ENCODE measurements at places on chromosomes 12 and 14.

DNA sequence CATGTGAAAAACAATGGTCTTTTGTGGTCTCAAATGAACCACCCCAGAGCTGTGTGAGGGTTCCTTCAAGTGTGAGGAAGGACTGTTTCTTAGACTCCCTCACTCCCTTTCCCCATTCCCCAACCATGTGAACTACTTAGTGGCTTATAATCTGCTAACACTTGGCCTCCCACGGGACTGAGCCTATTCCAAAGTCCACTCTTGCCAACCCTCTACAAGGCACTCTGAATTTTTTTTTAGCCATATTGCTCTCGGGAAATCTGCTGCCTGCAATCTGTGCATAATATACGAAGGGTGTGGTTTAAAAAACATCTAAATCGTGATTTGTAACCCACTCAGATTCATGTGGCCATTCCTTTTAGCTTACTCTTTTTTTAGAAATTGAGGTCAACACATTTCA lies 2.6 kb downstream of the SVOP start:
- DNase-seq: no peak

GRCh38 chr14:78162202-78162601 lies 8.0 kb upstream of the NRXN3 start:
- DNase-seq: no peak

DNA sequence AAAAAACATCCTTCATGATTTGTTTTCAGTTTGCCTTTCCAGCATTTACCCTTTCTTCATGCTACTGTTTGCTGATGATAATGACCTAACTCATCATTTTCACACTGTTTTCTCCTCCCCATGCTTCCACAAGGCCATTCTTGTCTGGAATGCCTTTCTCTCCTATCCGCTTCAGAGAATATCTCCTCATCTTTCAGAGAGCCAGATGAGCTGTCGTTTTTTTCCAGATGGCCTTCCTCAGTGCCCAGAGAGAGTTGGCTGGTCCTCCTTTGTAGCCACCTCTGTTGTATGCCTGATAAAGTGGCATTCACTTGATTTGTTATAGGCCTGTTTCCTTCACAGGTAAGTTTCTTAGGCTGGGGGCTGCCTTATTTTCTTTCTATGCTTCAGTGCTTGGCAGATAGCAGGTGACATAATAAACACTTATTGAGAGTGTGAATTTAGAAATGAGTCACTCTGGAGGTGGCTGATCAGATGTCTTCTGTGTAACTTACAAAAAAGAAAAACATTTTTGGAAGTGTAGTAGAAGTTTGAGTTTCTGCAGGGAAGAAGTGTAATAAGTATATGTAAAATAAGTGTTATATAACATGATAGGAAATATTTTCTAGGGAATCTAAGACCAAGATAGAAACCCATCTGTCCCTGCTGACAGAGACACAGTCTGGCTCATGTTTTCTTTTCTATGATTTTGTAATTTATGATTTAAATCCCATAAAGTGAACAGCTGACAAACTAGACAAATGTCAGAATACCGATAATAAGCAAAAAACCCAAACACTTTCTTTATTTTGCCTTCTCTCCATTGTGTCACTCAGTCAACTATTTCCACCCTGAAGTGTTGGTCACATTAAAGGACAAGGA lies 174.5 kb downstream of the DACT1 start:
- no peak for DNase-seq

- DNase-seq: no peak
Observed at GRCh38 chr12:104888481-104888880, 69.6 kb downstream of the SLC41A2 start.

- DNase-seq: no peak
Observed at GRCh38 chr14:74507085-74507484, 13.5 kb downstream of the ISCA2 start.

DNA sequence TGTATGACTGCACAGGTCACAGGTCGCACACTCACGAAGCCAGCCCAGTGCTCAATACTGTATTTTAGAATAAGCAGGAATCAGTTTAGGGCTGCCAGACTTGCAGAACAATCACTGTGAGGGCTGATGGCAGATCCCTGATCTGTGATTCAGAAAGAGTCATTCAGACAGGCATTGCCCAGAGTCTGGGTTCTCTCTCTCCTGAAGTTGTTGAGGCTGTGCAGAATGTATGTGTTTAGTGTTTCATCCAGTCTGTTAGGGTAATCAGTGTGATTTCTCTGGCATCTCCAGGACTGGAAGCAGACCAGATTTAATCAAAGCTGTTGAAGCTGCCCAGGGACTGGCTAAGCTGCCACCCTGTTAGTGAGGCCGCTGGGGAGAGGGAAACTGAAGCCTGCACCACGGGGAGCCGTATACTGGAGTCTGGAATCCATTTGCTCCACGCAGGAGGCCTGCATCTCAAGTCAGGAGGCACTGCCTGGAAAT lies 69.3 kb downstream of the ETV6 start:
- DNase-seq: no peak

DNA sequence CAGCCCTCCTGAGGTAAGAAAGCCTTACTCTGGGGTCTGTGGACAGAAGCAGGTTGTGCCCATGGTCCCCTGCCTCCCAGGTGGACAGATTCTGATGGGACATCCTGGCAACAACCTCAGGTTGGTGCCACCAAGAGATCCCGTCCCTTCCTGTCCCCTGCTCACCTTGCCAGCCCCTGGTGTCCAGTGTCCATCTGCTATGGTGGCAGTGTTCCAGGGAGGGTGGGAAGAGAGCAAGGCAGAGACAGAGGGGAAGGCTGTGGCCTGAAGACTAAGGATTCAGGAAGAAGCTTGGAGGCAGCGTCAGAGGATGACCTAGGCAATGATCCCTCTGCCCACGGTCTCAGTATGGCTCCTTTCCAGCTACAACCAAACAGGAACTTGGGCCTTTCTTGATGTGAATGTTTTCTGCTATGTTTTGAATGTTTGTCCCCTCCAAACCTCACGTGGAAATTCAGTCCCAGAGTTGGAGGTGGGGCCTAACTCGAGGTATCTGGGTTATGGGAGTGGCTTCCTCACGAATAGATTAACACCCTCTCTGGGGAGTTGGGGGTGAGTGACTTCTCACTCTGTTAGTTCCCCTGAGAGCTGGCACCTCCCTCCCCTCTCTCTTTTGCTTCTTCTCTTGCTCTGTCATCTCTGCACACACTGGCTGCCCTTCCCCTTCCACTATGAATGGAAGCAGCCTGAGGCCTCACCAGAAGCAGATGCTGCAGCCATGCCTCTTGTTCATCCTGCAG lies 26.9 kb downstream of the IQSEC3 start:
- DNase-seq: no peak

DNA sequence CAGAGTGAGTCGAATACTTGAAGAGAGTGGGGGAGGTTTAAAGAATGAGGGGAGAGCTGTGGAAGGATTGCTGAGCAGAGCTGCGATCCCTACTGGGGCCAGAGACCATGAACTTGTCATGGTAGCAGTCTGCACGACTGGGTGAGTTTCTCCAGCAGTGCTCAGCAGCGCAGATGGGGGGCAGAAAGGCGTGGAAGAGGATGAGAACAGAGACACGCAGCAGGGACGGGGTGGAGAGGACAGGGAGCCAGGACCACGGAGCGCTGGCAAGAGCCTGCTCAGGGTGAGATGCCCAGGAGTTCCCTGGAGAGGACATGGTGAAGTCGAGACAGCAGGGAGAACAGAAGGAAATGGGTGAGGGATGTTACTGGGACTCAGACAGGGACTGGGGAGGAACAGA lies 2.1 kb upstream of the AQP6 start:
- DNase-seq: no peak

GRCh38 chr14:105665247-105665950 lies 139.0 kb downstream of the TMEM121 start:
- DNase-seq: no peak

- DNase-seq: peak; percentile 44
Observed at GRCh38 chr14:24430682-24431568, 1.2 kb downstream of the KHNYN start.

- no peak for DNase-seq
Observed at GRCh38 chr12:125151284-125151683, 86.0 kb downstream of the AACS start.

DNA sequence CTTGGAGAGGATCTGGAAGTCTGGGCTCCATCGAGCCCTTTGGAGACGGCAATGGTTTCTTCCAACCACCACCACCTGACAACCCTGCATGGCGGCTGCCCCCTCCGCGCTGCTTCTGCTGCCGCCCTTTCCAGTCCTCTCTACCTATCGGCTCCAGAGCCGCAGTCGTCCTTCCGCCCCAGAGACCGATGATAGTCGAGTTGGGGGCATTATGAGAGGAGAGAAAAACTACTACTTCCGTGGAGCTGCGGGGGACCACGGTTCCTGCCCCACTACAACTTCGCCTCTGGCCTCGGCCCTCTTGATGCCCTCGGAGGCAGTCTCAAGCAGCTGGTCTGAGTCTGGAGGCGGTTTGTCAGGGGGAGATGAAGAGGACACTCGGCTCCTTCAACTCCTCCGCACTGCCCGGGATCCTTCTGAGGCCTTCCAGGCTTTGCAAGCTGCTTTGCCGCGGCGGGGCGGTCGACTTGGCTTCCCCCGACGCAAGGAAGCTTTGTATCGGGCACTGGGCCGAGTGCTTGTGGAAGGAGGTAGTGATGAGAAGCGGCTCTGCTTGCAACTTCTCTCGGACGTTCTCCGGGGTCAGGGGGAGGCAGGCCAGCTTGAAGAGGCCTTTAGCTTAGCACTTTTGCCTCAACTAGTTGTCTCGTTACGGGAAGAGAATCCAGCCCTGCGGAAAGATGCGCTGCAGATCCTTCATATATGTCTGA lies 499 bp downstream of the TOGARAM1 start:
- DNase-seq: peak; percentile 59

GRCh38 chr14:90062127-90062794 lies 467 bp downstream of the KCNK13 start:
- DNase-seq: no peak

DNA sequence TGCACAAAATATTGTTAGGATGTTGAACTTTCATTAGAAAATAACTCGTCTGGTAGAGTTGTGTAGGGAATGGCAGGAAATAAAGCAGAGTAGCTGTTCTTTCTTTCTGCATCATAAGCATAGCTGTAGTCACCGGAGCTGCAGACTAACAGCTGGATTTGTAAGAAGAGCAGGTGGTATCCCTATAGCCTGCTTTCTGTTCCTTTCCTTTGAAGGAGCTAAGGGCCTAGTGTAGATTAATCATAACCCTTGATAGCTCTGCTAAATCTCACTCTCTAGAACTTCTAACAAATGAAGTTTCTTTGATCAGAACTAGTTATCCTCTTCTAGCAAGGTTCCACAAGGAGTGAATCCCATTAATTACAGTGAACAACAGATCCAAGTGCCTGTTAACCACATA lies 3.5 kb downstream of the LMO3 start:
- DNase-seq: no peak

GRCh38 chr14:84202486-84202885 lies 1327.5 kb upstream of the FLRT2 start:
- no peak for DNase-seq

DNA sequence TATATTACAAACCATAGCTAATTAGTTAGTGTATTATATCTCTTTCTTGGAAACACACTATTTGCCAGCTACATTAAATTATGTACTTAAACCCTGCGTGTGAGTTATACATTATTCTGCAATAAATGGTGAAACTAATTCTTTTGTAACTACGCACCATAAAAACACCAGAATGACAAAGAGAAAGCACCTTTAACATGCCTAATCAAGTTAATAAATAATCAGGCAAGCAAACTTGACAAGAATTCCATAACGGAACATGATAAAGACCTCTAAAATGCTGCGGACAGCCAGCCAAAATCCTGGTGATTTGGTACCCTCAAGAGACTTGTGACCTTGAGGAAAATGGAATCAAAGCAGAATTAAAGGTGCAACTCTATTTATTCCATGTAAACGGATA lies 375.3 kb upstream of the KITLG start:
- no peak for DNase-seq

DNA sequence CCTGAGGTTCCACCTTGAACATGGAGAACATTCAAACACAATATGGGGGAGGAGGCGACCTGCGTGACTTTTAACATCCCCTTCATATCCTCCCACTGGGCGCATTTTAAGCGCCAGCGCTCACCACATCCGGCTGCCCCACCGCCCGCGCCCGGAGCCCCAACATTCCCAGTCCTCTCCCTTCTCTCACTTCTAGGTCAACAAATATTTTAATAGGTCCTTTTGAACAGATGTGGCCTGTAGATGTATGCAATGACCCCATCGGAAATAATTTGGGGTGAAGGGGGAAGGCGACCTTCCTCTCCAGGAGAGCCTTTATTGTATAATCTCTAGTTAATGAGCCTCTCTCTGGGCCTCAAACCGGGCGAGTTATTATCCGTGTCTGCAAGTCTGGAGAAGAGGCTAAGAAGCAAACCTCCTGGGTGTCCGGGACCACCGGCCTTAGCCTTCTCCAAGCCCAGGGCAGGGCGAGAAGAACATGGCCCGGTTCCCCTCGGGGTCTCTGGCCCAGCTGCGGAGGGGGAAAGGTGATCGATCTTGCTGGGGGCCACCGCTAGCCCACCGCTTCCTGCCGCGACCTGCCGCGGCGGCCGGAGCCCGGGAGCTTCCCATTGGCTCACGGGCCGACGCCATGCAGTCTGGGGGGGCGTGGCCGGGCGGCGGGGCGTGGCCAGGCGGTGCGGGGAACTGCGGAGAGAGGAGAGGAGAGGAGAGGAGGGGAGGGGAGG lies 83.2 kb upstream of the HMGA2 start:
- DNase-seq: no peak

DNA sequence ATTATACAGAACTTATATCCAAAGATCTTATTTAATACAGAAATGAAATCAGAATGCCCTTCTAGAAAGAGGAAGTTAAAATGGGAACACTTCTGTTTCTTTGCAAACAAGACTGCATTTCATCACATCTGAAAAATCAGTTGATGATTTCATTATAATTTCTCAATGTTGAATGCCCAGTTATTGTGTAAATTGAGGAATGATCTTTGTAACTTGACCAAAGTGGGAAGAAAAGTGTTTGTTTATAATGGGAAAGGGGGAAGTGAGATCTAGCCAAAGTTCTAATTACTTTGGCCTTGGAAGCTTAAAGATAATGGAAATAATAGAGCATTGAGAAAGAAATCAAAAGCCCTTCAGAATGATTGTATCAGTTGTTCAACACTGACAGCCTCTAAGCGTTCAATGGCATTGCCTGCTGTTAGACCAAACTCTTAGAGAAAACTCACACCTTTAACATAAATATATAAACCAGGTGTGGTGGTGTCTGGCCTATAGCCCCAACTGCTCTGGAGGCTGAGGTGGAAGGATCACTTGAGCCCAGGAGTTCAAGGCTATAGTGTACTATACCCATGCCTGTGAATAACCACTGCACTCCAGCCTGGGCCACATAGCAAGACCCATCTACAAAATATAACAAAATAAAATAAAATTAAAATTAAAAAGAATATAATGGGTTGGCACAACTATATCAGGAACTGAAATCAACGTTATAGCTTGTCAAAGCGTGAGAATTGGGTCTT lies 9.9 kb upstream of the LYZ start:
- DNase-seq: no peak

DNA sequence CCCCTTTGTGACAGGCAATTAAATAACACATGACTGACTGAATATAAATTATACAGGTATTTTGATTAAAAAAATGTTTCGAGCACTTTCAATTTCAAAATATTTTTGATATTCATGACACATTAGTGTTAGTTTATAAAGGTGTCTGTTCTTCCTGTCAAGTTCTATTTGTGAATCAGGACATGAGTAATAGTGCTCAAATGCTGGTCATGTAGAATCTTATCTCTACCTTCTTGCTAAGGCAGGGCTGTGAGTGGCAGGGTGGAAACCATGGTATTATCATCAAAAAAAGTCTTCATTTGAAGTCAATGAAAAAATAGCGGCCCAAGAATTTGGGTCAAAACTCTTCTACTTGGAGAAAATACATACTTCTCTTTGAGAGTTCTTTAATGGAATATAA lies 250.2 kb downstream of the DACT1 start:
- DNase-seq: no peak

GRCh38 chr12:131631230-131631629 lies 79.7 kb upstream of the SFSWAP start:
- no peak for DNase-seq
